ENCODE measurements at places on chromosomes 7 and 10.

GRCh38 chr10:119644205-119644814 lies 6.9 kb upstream of the BAG3 start:
- no peak for DNase-seq

DNA sequence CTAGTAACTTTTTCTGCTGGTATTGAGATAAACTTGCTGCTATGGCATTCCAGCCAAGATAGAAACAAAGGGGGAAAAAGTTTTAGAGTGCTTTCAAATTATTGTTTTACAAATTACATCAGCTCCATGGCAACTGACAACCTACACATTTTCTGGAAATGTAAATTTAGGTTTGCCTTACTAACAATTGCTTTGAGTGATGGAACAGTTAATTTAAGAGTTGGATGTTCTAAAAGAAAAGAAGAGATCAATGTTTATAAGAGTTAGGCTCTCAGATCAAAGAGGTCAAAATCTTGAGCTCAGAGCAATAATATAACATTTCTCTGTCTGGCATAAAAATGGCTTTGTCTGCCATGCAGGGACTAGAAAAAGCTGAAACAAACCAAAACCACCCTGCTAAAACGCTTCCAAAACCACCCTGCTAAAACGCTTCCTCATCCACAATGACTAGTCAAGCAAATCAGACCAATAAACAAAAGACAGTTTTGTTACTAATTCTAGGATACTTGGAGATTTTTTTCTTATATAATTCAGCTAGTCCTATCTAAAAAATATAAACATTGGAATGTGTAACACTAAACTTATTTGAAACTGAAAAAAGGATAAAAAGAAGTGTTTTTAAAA lies 32.3 kb downstream of the ORC5 start:
- no peak for DNase-seq

DNA sequence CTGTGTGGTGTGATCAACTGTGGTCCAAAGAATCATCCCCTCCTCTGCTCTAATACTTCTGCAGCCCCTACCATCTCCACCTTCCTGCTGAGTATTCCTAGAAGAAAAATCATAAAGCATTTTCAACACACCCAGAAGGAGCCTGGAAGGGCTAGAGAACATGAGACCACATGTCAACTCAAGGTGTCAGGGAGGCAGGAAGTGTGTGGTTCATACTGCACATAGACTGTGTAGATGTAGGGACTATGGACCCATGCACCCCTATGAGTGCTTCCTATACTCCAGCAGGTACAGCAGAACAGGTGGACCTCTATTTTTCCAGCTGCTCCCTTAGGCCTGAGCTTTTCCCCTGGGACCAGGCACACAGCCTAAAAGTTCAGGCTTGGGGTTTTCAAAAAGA lies 2.6 kb upstream of the ZNF746 start:
- no peak for DNase-seq

DNA sequence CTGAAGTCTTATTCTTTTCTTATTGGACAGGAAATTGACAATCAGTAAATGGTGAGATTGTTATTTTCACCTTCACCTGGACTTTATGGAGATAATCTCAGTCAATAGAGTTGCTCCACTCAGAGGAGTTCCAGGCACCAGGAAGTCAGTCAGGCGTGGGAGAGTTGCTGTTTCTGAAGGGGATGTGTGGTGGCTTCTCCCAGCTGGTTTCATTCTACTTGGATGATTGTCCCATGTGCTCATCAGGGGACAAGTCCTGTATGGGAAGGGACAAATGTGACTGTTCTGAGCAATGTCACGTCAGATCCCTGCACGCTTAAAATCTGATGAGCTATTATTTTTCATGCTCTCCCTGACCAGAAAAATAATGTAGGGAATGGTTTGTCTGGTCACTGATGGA lies 222.5 kb upstream of the PITRM1 start:
- no peak for DNase-seq

DNA sequence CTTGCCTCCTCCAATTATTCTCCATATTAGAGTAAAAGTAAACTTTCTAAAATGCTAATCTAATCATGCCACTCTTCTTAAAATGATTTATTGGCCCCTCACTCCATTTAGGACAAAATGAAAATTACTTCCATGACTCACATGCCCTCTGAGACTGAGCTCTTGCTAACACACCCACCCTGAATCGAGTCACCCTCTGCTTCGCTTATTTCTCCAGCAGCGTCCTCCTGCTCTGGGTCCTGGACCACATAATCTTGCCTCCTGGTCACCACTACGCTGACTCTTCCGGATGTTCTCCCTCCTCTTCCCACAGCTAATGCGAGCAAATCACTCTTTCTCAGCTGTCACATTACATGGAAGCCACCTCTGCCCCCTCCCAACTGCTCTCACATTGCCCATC lies 384.0 kb upstream of the FZD8 start:
- no peak for DNase-seq

DNA sequence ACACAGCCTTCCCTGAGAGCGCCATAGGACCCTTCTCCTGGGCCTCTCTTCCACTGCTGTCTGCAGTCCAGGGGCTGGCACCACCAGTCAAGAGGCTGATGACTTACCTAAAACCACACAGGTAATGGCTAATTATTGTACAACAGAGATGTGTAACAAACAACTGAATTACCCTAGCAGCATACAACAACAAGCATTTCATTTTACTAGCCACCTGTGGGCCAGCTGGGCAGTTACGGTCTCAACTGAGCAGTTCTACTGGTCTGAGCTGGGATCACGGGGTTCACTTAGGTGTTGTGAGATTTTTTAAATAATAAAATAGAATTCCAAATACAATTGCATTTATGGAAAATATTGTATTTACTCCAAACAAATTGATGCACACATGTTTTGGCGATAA lies 431.9 kb downstream of the TNS3 start:
- no peak for DNase-seq

DNA sequence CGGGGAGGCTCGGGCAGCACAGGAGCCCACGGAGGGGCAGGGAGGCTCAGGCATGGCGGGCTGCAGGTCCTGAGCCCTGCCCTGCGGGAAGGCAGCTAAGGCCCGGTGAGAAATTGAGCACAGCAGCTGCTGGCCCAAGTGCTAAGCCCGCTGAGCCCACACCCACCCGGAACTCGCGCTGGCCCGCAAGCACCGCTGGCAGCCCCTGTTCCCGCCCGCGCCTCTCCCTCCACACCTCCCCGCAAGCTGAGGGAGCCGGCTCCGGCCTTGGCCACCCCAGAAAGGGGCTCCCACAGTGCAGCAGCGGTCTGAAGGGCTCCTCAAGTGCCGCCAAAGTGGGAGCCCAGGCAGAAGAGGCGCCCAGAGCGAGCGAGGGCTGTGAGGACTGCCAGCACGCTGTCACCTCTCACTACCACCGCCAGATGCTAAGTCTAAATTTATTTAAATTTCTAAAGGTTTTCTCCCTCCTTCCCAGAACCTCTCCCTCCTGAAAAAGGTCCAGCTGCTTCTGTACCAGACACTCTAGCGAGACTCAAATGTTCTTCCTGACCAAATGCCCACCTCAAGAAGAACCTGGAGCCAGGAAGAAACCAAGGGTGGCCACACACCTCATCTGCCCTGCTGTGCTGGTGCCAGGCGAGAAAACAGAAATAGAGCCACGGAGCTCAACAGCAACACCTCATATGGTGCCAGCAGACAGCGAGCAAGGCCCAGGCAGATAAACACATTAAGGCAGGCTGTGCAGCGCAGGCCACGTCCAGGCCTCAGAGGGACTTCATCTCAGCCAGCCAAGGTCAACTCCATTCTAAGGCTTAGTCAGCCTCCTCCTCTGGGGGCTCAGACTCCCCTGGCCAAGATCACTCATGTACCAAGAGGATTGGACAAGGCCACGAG lies 47.0 kb downstream of the KCNMA1 start:
- DNase-seq = no peak

DNA sequence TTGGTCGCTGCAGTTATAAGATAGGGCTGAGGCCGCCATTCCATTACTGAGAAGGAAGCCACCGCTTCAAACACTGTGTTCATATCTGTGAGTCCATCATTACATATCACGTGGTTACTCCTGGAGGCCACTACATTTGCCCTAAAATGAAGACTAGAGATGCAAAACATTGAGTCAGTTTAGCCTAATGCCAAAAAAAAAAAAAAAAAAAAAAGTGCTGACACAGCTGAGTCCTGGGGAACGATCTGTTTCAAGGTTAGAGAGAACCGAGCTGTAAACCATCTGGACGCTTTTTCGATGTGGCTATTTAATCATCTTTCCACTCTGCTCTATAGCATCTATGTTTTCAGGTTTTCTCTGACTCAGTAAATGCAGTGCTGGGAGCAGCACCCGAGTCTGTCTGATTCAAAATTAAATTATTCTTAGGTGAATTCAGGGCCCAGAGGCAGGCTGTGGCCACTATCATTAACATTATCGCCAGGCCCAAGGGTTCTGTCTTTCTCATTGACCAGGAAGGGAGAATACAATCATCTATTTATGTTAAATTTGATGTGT lies 449.1 kb downstream of the PAXIP1 start:
- DNase-seq = no peak

- no peak for DNase-seq
These were observed 64.1 kb upstream of the MPP7 start for GRCh38 chr10:28366994-28367393.

DNA sequence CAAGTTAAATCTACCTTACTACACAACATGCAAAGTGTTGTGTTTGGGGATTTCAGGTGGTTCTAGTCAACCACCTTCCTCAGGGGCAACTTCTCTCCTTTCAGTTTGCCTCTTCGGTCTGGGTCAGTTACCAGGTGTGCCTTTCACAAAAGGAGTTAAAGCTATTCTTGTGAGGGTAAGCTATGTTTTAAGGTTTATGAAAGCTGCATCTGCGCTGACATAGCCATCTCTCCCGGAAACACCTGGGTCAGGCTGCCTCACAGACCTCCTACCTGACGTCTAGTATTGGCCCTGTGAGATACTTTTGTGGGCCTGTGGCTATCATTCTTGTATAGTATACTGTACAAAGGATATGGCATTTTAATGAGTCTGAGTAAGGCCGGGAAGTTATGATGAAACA lies 67.7 kb upstream of the ITGA8 start:
- no peak for DNase-seq

DNA sequence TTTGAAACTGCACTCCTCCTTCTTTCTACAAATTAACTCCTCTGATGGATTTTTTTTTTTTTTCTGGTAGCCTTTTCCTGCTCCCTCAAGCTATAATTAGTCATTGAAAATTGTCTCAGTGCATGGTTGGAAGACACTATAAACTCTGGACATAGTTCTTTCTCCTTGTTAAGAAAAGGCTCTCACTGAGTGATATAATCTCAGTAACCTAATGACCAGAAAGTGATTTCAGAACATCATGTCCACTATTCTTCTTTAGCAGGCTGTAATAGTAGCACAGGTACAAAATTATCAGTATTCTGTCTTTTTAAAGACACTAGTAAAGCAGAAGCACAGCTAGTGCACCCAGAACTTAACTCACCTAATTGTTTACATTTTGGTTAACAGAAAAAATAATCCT lies 752.6 kb upstream of the PHF14 start:
- DNase-seq = no peak

- no peak for DNase-seq
These were observed 296.3 kb downstream of the GRID1 start for GRCh38 chr10:86070278-86070677.

GRCh38 chr10:26486304-26486703 lies 48.2 kb downstream of the APBB1IP start:
- DNase-seq = no peak

DNA sequence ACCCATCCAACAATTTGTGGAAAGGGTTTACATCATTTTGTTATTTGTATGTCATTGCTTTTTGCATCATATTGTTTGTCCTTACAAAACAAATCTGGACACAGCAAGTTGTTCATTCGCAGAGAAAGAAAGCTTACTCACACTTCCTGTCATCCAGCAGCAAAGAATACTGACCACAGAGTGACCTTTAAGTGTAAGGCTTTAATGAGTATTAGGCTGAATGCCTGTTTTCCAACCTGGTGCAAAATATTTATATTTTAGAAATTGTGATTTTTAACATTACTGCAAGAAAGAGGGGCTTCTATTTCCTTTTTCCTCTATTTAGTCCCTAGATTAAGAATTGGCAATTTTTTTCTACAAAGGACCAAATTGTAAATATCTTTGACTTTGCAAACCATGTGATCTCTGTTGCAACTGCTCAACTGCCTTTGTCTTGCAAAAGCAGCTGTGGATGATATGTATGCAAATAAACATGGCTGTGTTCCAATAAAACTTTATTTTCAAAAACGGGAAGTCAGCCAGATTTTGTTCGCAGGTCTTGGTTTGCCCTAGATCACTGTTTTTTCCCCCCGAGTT lies 27.8 kb upstream of the ITGB1 start:
- no peak for DNase-seq

DNA sequence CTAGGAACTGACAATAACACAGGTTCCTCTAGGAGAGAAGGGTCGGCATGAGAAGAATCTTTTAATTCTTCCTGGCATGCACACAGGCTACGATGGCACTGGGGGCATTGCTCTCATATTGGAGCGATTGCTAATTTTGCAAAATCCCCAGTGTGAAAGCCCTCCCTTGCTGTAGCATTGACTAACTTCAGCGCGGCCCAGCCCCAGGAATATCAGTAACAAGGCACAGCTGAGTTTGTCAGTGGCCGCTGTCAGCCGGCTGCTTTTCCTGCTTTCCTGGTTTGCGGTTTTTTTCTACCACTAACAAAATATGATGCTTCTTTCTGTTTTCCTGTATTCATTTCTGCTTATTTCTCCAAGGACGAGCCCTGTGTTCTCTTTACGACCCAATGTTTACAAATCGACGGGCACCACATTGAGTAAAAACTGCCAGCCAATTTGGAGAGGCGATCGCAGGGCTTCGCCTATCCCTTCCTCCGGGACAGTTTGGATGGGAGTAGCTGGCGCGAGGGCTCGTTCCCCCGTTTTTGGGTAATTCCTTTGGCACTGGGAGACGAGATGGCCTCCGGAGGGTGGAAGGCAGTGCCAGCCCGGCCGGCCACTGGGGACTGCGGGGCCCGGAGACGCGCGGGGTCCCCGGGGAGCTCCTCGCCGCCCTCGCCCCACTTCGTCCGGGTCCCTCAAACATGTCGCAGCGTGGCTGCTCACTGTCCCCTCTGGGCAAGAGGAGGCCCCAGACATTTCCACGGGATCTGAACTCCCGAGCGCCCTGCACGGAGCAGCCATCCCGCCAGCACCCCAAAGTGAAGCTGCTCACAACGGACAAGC lies 967 bp downstream of the ADARB2 start:
- DNase-seq = no peak

DNA sequence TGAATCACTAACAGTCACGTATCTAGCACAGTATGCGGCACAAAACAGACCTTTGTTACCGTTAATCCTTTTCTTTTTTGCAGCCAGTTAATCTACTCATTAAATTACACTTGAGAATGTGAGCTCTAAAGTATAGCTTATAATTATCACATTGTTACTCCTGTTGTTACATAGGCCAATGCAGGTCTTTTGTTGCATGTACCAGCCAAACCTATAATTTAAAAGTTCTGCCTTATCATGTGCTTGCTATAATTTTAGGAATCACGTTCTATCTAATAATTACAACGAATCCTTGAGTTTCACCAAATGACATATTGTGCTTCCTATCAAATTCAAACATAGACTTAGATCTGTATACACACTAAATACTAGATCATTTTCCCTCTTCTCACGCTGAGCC lies 245.1 kb downstream of the DGKI start:
- DNase-seq = no peak
